ENCODE measurements at places on chromosomes 1 and 21. TPM values are rescaled to one million over a fixed set of nuclear protein-coding genes. Genes with fewer than 3 reads are reported as not detected.

Gene KCNA3
- total RNA-seq = not detected

Gene MXRA8
- total RNA-seq = 0.32 TPM

Gene KIF14
- 10.4 TPM for total RNA-seq

Gene DCST2
- total RNA-seq = 0.50 TPM

Gene NID1
- total RNA-seq = 4.1 TPM

Gene TMEM52
- total RNA-seq = 0.39 TPM
